ENCODE measurements at places on chromosomes 4 and X.

DNA sequence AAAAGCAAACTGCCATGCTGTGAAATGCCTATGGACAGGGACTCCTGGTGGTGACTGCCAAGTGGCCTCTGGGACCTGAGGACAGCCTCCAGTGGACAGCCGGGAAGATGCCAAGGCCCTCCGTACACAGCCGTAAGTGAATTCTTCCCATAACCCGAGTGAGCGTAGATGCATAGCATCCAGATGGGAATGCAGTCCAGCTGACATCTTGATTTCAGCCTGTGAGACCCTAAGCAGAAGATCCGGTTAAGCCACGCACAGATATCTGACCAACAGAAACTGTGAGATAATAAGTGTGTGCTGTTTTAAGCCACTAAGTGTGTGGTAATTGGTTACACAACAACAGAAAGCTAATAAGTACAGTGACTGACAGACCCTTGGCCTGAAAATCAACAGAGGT lies 55.9 kb downstream of the TMEM156 start:
- DNase-seq: no peak

DNA sequence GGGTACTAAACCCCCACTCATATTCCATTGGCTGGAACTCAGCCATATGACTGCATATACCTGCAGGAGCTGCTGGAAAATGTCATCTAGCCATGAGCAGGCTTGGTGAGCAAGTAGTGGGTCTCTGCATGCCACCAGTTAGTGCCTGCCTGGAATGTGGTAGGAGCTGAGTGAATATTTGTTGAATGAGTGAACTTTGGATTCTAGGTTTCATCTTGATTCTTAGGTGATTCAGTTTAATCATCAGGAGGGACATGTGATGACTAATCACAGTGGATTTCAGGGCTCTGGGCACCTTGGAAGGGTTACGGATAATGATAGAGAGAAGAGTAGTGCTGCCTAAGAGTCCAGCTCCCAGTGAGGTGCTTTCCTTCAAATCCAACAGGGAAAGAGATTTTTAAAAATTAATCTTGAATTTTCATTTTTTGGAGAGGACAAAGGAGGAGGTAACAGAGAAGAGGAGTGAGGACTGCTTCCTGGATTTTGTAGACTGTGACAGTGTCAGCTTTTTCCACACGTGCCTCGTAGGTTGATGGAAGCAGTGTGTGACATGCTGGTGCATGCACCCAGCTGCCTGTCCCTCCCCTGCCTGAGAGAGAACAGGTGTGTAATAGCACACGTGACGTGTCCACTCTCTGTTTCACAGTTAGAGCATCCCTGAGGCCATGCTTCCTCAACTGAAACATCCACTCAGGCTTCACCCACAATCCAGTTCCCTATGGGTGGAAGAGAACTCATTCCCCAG lies 30.4 kb downstream of the NHS start:
- DNase-seq: no peak

GRCh38 chr4:153755186-153755585 lies 4.6 kb downstream of the RNF175 start:
- no peak for DNase-seq

- no peak for DNase-seq
Measured at GRCh38 chr4:71254451-71255012, 84.3 kb upstream of the SLC4A4 start.

GRCh38 chrX:29422034-29422433 lies 793.3 kb upstream of the MAGEB2 start:
- no peak for DNase-seq

DNA sequence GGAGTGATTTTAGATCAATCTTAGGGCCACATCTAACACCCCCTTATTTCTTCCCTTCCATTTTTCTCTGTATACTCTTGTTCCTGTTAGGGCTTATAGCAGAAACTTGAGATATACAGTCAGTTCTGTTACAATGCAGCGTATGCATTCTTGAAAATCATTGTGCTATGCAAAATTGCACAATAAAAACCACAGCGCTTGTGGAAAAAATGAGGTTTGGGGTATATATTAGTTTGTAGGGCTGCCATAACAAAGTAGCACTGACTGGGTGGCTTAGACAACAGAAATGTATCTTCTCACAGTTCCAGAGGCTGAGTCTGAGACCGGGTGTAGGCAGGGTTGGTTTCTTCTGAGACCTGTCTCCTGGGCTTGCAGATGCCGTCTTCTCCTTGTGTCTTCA lies 59.0 kb downstream of the WWC2 start:
- no peak for DNase-seq

GRCh38 chr4:151530230-151530629 lies 121.3 kb downstream of the FHIP1A start:
- no peak for DNase-seq

DNA sequence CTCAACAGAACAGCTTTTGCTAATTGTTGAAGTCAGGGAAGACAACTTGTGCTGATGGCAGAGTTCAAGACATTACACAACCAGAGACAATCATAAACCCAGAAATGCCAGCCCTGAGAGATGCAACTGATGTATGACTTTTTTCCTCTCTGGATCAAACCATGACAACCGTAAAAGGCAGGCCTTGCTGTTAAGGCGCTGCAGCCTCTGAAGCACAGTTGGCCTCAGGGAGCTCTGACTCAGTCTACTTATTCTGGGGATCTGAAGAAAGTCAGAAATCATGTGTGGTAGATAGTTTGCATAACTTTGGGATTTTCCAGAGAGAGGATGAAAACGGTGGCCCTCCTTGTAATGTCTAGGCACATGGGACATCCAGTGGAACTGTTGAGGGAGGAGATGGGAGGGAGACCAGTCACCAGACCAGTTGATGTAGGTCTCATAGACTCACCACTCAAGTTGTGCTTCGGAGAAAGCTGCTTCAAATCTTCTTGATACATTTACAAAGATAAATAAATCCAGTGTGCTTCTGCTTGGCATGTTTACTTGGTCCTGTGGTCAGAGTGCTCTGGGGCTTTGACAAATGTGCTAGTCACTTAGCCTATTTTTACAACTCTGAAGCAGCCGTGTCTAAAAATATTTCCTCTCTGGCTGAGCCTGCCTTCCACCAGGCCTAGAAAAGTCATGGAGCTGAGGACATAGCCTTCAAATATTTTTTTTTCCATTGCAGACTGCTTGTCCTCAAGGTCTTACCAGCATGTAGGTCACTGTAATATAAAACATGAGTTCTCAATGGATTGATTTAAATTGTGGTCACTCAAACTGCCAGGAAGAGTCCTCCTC lies 7.5 kb downstream of the HADH start:
- DNase-seq: no peak

GRCh38 chr4:47531241-47531953 lies 46.3 kb downstream of the ATP10D start:
- DNase-seq: peak; percentile 78

DNA sequence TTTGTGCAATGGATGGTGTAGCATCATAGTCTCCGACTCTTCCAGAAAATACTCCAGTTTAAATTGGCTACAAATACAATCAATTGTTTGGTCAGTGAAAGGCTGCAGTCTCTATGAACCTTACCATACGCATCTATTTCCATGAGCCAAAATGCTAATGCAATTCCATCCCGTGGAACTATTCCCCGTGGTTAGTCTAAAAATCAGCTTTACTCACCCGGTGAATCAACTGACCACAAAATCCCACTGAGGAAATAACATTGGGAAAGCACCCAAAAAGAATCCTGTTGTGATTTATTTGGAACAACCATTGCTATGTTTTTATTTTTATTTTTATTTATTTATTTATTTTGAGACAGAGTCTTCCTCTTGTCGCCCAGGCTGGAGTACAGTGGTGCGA lies 87.1 kb downstream of the DHX15 start:
- DNase-seq: no peak

DNA sequence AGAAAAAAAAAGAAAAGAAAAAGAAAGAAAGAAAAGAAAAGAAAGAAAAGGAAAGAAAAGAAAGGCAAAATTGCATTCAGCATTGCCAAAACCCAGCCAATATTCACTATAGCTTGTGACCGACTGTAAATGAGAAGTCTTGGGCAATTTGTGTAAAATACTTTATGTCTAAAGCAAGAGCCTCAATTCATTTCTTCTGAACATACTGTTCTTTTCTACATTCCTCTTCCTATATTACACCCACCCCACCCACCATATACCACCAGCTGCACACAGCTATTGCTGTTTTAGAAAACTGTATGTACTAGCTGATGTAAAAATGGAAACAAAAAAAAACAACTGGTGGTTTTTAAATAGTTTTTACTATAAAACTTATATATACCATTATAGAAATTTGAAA lies 156.9 kb upstream of the TTC29 start:
- DNase-seq: no peak

DNA sequence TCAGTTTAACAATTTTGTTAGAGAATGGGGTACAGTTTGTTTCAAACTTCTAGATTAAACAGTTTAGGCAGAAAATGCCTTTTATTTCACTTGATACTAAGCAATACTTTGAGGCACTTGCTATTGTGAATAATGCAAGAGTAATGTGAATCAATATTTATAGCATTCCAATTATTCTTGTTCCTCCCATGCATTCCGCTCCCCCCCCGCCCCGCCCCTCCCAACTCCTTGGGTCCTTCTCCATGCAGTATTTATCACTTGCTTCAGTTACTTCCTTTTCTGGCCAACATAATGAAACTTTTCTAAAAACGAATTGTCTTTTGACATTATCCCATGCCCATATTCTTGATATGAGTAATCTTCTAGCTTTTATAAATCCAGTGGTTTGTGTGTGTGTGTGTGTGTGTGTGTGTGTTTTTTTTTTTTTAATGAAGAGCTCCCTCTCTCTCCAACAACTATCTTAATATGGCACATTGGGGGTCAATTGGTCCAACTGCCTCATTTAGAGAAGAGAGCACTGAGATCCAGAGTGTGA lies 1.6 kb downstream of the BANK1 start:
- DNase-seq: peak; percentile 3

DNA sequence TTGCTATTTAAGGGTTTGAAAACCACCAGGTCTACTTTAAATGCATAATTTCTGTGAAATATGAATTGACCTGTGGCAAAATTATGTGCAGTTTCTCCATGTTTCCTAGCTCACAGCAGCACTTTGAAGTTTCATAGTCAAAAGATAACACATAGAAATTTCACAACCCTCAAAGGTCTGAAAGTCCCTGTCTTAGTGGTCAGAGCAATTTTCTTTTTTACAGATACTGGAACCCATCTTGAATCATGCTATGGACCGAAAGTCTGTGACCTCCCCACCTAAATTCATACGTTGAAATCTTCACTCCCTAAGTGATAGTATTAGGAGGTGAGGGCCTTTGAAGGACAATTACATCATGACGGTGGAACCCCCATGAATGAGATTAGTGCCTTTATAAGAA lies 240.4 kb upstream of the BMP3 start:
- no peak for DNase-seq

GRCh38 chr4:136650541-136651277 lies 881.6 kb downstream of the PCDH18 start:
- no peak for DNase-seq

DNA sequence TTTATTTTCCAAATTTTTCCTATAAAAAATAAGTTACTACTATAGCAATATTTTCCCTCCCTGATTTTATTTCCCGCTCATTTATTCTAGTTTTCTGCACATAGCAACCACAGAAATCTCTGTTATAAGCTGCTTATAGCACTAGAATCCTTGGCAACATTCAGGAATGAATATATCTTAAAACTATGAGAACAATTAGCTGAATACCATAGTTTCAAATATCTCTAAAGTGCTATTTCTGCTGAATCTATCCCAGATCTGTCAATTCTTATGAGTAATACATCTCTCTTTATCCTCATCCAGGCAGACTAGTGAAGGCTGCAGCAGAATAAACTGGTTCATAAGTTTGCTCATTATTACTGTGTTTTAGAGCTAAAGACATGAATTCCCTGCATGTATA lies 622.9 kb upstream of the DIPK2B start:
- no peak for DNase-seq

DNA sequence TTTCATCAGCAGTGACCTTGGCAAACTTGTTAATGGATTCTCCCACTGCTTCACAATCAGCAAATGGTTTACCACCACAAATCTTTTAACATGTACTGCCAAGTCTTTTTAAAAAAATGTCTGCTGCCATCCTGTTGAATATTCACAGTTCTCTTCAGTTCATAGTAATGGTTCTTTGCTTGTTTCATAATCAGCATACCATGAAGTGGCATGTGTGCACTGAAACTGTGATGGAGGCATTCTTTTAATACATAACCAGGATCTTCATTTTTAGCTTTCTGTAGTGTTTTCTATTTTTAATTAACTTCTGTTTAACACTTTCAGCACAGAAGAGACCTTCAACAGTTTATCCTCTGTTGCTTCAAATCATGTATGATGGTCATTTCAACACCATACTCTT lies 230.1 kb upstream of the ARSJ start:
- DNase-seq: no peak

DNA sequence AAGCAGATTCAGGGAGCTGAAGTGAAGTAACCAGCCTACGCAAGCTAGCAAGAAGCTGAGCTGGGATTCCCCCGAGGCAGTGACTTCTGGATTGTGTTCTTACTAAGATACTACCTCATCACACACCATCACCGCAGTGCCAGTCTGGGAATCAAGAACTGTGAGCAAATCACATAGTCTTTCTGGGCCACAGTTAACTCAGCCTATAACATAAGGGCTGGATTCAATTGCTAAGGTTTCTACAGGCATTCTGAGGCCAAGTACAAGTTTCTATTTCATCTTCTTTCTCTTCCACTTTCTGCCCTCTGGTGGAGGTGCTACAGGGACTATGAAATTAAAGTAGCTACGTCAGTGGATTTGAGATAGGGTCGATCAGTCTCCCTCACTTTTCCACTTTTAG lies 1.4 kb upstream of the CORIN start:
- DNase-seq: no peak

GRCh38 chrX:136148391-136148790 lies 1.1 kb downstream of the FHL1 start:
- no peak for DNase-seq

GRCh38 chr4:147360301-147360700 lies 120.6 kb upstream of the EDNRA start:
- no peak for DNase-seq

DNA sequence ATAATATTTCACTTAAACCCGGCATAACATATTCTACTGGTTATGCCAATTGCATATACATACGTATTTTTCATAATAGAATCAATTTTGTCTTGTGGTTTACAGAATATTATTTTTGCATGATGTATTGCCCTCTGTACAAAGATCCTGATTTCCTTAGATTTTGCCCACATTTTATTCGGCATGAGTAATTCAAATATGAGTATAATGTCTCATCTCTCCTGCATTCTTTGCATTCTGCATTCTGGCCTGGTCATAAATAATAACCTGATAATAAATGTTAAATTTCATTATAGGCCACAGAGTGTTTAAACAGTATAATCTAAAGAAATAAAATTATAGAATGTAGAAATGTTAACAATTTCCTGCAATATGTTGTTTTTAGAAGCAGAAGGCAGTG lies 205.3 kb downstream of the TLL1 start:
- DNase-seq: no peak

DNA sequence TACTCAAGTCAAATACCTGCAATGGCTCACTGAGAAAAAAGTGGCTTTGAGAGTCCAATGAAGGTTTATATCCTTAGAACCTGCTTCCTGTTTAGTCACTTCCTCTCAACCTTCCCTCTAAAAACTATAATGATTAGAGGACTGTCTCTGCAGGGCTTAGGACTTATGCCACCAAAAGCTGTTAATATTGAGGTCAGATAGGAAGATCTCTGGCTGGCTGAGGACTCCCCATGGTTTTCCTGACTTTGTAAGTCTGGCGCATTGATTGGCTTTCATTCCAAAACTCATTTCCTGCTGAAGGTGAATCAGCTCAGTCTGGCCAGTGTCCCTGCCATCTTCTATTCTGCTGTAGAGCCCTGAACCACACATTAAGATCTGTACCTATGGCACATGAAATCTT lies 140.9 kb upstream of the ANK2 start:
- no peak for DNase-seq

- no peak for DNase-seq
Measured at GRCh38 chr4:34432706-34433105, 1811.6 kb downstream of the ARAP2 start.
